GM12864 (cell line): ENCODE measurements at places on chromosomes 16 and 17.
A peak's percentile ranks its signal among the peaks of the same experiment; 100 is the strongest.

GRCh38 chr17:73412914-73413313 lies 101.1 kb upstream of the CDC42EP4 start:
- DNase-seq = no peak

- DNase-seq = no peak
Observed at GRCh38 chr17:56440419-56440818, 153.1 kb upstream of the NOG start.

GRCh38 chr16:86363057-86363490 lies 147.3 kb upstream of the FOXF1 start:
- no peak for DNase-seq

- DNase-seq = peak; percentile 79
Observed at GRCh38 chr16:8655184-8655717, 19.2 kb upstream of the ABAT start.

DNA sequence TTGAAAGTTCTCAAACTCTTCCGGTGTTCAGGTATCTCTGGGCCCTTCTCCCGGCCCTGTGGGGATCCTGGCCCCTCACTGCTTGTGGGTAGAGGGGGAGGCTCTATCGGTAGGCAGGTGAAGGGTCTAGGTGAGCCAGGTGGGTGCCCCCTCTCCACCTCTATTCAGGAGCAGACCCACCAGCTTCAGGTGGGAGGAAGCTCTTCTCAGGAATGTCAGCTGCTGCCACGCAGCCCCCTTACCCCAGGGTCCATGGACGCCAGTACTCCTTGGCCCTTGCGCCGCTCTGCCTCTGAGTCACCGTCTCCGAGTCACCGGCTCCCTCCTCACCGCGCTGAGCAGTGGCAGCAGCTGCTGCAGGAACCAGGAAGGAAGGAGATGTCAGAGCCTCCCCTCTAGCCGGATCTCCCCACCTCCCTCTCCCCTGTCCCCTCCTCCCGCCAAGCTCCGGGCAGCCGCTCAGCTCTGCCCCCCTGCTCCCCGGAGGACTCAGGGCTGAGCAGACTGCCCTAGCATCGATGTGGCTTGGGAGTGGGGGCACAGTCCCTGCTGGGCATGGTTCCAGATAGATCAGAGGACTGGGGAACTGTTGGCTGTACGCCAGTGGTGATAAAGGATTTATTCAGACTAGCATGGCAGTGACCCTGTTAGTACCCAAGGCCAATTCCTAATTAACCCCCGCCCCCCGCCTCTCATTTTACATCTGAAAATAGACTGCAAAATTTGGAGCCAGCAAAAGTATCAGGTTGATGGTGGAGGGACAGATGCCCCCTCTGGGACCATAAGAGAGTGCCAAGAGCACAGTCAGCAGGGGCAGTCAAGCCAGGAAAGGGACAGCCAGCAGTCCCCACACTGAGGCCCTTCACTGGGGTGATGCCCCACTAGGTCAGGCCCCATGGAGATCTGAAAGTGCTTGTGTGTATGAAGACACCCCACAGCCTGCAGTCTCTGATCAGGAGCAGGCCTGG lies at the start of gene OSBPL7:
OSBPL7 (minus strand) TSS at position 371 of the 968 bp plus-strand sequence. CDS start 1,516 bp downstream, outside the sequence.
- peak; percentile 41 for DNase-seq

DNA sequence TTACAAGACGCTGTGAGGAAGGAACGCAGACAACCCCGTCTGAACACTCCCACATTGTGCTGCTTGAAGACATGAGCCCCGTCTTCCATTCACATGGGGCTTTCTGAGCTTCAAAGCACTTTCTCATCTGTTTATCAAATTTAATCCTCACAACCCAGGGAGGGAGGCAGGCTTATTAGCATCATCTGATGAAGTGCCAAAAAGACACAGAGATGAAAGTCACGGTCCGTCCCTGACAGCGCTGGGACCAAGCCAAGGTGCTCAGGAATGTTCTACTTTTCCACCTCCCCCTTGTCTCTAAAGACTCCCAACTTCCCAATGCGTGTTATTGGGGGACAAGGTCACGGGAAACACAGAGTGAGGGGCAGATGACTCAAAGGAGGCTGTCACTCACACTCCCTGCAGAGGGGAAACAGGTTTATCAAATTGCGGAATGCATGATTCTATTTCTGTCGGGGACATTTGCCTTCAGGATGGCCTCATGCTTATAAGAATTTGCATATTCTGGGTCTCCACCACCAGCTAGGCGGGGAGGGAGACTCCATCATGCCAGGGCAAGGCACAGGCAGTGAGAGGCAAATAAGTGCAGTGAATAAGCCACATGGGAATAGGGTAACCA lies 10.7 kb downstream of the XYLT1 start:
- DNase-seq = no peak

DNA sequence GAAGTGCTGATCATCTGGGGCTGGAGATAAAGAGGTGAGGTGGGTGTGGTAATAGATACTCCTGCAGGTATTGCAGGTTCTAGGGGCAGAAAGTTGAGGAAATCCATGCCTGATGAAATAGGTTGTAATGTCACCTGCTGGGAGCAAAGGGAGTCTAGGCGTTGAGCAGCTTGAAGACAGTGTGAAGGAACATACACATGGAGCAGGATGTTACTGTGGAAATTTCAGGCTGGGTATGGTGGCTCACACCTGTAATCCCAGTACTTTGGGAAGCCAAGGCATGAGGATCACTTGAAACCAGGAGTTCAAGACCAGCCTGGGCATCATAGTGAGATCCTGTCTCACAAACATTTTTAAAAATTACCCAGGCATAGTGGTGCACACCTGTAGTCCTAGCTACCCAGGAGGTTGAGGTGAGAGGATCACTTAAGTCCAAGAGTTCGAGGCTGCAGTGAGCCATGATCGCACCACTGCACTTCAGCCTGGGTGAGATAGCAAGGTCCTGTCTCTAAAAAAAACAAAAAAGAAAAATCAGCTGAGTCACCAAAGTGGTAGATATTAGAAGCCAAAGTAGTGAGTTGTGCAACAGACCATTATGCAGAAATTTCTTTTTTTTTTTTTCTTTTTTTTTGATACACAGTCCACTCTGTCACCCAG lies 9.1 kb upstream of the CRYBA1 start:
- no peak for DNase-seq

GRCh38 chr17:48995304-48995973 lies 1.7 kb upstream of the IGF2BP1 start:
- DNase-seq = no peak

GRCh38 chr17:29711588-29712385 lies 89.1 kb upstream of the CORO6 start:
- no peak for DNase-seq

DNA sequence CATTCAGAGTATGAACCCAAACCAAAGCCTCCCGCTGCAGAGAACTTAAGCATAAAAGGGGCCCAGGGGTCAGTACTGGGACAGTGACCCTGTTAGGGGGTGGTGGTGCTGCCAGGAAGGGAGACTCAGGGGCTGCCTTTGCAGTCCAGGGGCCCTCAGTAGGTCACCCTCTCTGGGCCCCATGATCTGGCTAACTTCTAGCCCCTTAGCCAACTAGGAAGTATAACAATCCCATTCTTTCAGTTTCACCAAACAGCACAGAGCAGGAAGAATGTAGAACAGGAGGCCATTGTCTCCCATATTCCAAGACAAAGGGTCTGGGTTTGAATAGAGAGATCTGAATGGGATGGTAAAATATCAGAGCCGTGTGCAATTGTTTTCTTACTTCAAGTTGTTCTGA lies 378.6 kb upstream of the C16orf82 start:
- no peak for DNase-seq

DNA sequence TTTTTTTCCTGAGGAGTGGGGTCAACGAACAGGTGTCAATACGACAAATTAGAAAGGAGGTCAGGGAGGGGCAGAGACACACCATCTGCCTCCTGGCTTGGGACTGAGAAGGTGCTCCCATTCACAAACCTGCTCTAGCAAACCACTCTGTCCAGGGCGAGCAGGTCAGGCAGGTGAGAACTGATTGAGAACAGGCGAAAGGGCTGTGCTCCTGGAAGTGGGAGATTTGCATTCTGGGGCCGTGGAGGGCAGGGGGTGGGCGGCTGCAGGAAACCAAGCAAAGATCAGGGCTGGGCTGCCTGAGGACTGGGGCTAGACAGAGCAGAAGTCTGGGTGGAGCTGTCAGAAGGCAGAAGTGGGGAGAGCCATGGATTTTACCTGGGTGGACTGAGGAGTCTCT lies 98.9 kb upstream of the NLRP1 start:
- DNase-seq = no peak

- DNase-seq = no peak
Observed at GRCh38 chr16:1134776-1135458, 18.0 kb upstream of the CACNA1H start.

DNA sequence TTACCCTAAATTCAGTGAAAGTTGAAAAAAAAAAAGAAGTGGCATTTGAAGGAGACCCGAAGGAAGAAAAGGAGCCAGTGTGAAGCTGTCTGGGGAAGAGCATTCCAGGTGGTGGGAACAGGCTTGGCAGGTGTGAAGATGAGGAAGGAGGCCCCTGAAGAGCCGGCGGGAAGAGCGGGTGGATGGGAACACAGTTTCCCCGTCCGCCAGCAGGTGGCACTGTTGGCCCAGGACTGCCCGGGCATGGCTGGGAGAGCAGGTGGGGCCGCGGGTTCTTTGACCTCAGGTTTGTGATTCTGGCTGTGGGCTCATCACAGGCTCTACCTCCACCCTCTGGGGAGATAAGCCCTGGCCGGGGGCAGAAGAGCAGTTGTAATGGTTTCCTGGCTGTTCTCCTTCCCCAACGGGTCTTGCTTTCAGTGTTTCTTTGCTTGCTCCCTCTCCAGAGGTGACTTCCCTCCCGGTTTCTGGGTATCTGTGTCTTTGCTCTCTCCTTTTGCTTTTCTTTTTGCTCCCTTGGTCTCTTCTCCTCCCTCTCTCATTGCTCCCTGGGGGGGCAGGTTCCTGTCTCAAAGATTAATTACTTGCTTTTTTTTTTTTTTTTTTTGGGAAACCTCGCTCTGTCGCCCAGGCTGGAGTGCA lies 32.3 kb downstream of the RAP1GAP2 start:
- no peak for DNase-seq

DNA sequence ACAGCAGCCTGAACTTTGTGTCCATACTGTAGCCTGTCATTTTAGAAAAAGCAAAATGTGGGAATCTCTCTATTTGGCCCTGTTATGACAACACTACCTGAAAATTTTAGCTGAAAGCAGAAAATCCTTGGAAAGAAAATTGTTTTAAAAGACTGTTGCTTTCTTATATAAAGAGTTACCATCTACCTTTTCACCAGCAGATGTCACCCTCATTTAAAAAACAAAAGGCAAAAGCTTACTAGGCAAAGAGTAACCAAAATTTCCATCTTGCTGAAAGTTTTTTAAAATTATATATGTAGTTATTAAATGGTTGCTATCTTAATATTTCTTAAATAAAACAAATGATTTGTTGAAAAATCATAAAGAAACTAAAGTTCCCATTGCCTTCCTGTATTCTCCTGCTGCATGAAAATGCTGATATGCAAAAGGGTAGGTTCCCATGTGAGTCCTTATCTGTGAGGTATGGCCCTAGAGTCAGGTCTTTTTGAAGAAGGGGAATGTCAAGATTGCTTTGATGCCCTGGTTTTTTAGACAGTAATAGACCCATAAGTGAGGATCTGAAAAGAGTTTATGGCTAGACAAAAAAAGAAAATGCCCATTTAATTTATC lies 61.0 kb downstream of the TNRC6C start:
- DNase-seq = peak; percentile 15

DNA sequence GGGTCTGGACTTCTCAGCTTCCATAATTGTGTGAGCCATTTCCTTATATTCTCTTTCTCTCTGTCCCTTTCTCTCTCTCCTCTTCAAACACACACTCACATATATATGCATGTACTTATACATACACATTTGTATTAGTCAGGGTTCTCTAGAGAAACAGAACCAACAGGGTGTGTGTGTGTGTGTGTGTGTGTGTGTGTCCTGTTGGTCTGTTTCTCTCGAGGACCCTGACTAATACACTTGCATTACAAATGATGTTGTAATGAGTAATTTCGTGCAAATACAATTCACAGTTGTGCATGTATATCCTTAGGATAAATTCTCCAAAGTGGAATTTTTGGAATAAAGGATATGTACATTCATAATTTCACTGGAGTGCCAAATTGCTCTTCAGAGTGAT lies 115.3 kb downstream of the NPIPB5 start:
- no peak for DNase-seq

DNA sequence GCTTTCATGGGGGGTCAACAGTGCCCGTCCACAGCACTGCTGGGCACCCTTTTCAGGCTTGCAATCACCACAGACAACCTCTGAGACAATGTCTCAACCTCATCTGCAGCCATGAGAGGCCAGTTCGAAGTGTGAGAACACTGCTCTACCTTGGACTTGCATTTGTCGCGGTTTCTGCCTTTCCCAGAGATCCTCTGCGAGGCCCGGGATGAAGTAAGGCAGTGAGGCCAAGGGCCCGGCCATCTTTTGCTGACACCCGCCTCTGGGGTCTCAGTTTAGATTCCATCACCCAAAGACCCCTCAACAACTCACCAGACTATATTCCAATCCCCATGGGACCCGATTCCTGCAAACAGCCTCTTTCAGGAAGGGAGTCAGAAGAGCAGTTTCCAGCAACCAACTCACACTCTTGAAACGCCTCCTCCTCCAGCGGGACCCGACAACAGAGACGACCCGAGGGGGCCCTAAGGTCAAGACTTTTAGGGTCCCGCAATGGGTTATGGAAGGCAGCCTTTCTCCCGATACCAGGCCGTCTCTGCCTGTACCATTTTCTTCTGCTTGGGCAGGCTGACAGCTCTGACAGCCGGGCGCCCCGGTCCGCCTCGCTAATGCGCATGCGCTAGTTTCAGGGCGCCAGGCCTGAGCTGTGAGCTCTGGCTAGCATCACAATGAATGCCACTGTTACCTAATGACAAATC lies 576.0 kb downstream of the KCNJ18 start:
- no peak for DNase-seq

GRCh38 chr16:84194470-84195200 lies 3.7 kb downstream of the ADAD2 start:
- DNase-seq = no peak

GRCh38 chr17:59108400-59109102 lies 1.9 kb upstream of the TRIM37 start:
- DNase-seq = no peak

GRCh38 chr17:82252511-82253178 lies 20.9 kb downstream of the CSNK1D start:
- DNase-seq = no peak

DNA sequence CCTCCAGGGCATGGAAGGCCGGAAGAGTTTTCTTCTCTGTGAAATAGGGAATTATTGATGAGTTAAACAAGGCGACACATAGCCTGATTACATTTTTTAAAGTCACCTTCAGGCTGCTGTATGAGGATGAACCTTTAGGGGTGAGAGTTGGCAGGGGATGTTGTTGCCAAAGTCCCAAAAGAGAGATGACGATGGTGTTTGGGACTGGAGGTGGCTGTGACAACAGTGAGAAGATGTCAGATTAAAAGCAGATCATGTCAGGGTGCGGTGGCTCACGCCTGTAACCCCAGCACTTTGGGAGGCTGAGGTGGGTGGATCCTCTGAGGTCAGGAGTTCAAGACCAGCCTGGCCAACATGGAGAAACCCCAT lies 16.8 kb upstream of the ASGR2 start:
- no peak for DNase-seq

DNA sequence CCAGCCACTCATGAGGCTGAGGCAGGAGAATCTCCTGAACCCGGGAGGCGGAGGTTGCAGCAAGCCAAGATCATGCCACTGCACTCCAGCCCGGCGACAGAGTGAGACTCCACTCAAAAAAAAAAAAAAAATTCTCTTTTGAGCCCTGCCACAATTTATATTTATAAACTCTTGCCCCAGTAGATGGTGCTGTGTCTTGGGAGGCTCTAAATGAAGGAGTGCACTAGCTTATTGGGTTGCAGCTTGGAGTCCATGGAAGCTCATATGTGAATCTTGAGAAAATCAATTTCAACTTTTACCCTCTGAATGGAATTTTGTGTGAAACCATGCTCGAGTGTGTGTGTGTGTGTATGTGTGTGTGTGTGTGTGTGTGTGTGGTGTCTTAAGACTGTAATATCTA lies 420.1 kb downstream of the HS3ST4 start:
- DNase-seq = no peak

- DNase-seq = no peak
Observed at GRCh38 chr17:73782641-73783381, 138.6 kb upstream of the SDK2 start.
